ENCODE measurements at places on chromosomes 12 and 14.

- no peak for DNase-seq
These were observed 91.7 kb upstream of the FUT8 start for GRCh38 chr14:65320661-65321308.

GRCh38 chr14:84998216-84998615 is 531.7 kb upstream of the FLRT2 start:
- DNase-seq: no peak

- DNase-seq: no peak
These were observed 15.1 kb downstream of the PPM1H start for GRCh38 chr12:62919838-62920237.

DNA sequence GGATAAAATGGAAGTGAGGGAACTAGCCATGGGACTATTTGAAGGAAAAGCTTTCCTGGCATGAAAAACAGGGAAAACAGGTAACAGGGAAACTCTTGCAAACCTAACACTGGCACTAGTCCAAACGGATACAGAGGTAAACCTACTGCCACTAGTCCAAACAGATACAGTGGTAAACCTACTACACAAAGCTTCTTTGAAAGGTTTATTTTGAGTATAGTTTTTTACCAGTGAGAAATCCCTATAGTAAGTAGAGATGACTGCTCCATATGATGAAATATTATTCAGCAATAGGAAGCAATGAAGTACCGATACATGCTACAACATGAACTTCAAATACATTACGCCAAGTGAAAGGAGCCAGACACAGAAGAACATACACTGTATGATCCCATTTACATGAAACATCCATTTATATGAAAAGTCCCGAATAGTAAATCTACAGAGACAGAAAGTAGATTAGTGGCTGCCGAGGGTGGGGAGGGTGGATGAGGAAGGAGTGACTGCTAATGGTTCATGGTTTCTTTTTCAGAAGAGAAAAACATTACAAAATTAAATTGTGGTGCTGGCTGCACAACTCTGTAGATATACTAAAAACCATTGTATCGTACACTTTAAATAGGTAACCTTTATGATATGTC is 25.5 kb downstream of the SPTLC2 start:
- DNase-seq: no peak

DNA sequence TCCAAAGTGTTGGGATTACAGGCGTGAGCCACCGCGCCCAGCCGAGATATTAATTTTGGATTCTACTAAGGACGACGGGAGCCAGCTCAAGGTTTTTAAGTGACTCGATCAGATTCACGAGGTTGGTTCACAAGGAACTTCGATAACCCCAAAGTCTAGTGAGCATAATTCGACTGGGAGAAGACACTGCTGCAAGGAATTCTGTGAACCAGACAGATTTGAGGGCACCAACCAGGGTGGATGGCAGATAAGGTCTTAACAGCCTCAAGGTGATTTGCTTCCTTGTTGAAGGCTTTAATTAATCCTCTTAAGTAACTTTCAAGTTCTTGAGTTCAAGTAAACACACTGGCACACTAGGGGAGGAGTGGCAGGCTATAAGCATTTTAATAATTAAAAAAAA is 1.1 kb upstream of the KLHDC2 start:
- no peak for DNase-seq

DNA sequence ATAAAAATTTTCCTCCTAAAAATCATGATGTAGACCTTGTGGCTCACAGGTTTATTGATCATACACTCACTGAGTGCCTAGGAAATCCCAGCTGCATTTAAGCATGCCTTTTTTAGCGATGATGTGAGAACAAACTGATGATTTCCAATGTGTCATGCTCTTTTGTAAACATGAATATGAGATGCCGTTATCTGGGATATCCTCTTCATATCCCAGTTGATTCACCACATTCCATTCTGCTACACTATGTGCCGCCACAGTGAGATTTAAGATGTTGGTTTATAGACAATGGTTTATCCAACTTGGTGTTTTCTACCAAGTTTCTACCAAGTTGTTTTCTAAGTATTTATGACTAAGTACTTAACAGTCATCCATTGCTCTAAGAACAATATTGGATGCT is 5.2 kb downstream of the OR4E1 start:
- no peak for DNase-seq

GRCh38 chr12:14313379-14314138 is 51.9 kb upstream of the ATF7IP start:
- no peak for DNase-seq

DNA sequence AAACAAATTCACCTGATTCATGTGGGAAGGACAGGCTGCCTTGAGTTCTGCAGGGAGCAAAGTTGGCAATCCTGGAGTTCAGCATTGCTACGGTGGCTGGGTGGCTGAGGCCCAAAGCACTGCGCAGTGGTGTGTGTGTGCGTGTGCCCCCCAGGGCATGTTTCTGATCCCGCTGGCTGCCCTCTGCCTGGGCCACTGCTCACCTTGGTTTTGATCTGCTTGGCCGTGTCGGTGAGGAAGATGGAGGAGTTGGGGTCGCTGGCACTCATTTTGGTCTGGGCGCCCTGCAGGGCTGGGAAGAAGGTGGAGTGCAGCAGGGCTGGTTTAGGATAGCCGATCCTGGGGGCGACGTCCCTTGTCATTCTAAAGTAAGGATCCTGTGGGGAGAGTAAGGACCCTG is 19.1 kb downstream of the SLC25A47 start:
- no peak for DNase-seq

DNA sequence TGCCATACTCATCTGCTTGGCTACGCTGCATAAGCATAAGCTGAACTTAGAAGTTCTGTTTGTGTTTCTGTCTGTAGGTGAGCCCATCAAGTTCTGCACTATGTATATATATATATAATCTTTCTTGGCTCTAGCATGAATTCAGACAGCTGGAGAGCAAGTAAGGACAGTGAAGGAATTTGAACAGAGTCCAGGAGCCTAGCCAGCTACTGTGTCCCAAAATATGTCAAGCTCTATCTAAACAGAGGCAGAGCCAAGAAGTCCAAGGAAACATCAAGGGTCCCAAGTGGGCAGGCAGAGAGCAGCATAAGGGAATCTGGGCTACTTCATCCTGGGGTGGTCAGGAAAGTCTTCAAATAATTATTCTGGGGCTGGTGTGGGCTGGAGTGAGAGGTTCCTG is 118.5 kb upstream of the NPAS3 start:
- no peak for DNase-seq

DNA sequence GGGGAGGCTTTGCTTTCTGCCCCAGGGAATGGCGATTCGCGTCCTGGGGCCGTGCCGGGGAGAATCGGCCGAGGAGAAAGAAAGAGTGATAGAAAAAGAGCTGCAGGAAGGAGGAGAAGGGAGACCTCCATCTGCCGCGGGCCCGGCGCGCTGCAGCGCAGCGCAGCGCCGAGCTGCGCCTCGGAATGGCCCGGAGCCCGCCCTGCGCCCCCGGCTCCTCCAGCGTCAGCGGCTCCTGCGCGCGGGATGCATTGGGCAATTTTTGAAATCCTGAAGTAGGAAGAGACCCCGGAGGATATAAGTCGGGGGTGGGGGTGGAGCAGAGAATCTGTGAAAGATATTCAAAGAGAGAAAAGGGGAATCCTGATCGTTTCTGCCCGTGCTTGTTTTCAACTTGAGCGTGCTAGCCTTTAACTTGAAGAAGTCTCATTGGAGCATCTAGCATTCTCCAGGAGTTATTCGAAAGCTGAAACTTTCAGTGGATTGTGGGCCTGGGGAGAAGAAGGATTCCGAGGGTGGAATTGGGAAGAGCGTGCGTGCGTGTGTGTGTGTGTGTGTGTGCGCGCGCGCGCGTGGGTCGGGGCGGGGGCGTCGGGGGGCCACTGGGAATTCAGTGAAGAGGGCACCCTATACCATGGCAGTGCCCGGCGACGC is 441 bp downstream of the PDE3A start:
- no peak for DNase-seq

- no peak for DNase-seq
These were observed 32.8 kb downstream of the TBC1D15 start for GRCh38 chr12:71872401-71872800.

DNA sequence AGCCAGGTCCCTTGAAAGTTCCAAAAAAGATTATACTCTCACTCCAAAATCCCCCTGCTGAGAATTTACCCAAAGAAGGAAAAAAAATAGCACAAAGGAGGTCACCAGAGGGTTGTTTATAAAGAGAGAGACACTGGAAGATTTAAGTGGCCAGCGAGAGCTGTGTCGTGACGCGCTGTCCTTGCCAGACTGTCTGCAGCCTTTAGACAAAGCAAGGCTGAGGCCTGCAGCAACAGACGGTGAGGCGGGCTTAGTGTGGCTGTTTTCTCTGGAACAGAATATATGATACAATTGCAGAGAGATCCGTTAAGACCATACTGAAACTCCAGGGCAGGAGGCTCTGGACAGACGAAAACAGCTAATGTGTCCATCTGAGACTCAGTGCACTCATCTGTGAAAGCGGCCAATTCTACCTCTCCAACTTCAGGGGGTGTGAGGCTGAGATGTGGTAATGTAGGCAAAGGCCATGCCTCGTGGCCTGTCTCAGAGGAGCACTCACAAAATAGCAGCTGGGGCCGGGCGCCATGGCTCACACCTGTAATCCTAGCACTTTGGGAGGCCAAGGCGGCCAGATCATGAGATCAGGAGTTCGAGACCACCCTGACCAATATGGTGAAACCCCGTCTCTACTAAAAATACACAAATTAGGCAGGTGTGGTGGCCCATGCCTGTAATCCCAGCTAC is 36.2 kb downstream of the ANAPC7 start:
- DNase-seq: no peak

DNA sequence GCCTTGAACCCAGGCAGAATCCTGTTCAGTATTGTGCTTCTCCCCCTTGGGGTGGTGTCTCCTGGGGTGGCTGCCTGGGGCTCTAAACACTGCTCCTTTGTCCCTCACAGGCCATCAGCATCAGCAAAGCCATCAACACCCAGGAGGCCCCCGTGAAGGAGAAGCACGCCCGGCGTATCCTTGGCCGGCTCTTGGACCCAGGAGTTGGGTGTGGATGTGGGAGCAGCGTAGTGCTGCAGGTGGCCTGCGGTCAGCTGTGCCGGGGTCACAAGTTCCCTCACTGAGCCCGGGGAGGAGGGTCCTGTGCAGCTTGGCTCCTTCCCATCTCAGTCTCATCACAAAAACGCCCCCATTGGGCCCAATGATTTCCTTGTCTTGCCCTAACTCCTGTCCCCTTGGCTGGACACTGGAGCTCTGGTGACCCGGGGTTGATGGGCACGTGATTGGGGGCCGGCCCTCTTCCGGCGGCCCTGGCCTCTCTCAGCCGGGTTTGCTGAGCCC is 12.7 kb downstream of the HIP1R start:
- no peak for DNase-seq

GRCh38 chr12:77229640-77230442 is 164.5 kb upstream of the E2F7 start:
- no peak for DNase-seq

DNA sequence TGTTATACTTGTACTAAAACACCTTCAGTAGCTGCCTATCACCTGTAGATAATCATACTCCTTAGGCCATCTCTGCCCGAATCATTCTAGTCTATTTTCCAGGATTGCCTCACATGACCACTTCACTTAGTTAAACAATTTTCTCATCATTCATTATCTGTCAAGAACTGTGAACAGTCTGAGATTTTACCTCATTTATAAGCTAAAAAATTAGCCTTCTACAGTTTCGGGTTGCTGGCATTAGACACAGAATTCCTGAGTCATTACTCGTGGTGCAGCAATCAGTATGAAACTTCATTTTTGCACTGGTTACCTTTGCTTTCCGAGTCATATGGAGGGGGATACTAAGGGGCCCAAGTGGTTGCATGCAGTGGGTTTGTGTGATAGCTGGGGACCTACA is 57.6 kb upstream of the OTOGL start:
- no peak for DNase-seq

GRCh38 chr12:8549381-8549780 is 8.7 kb upstream of the CLEC4E start:
- DNase-seq: no peak

GRCh38 chr14:105529319-105529568 is 2.9 kb downstream of the TMEM121 start:
- no peak for DNase-seq

- no peak for DNase-seq
These were observed 134.3 kb downstream of the MED13L start for GRCh38 chr12:116142936-116143898.

- DNase-seq: no peak
These were observed 54.6 kb downstream of the TTC8 start for GRCh38 chr14:88879022-88879421.

GRCh38 chr12:103688376-103689063 is 101.4 kb downstream of the STAB2 start:
- no peak for DNase-seq

GRCh38 chr14:73741386-73741875 is 27.2 kb upstream of the PNMA1 start:
- peak; percentile 80 for DNase-seq

GRCh38 chr12:30570211-30570890 is 125.3 kb downstream of the IPO8 start:
- no peak for DNase-seq

- DNase-seq: no peak
These were observed 5.6 kb downstream of the CNIH1 start for GRCh38 chr14:54435500-54435981.

- DNase-seq: no peak
These were observed 57.3 kb downstream of the PLEKHG3 start for GRCh38 chr14:64761441-64762043.
